ENCODE measurements at places on chromosomes 12 and 14. TPM values are rescaled to one million over a fixed set of nuclear protein-coding genes. Genes with fewer than 3 reads are reported as not detected.
A peak's percentile ranks its signal among the peaks of the same experiment; 100 is the strongest.

Gene PSEN1
- polyA plus RNA-seq, result 31.5 TPM

Gene GSC
- not detected for polyA plus RNA-seq

Gene EDDM3A
- not detected for polyA plus RNA-seq

Gene MAP1LC3B2
- polyA plus RNA-seq, result 3.7 TPM

Gene RFX4
- not detected for polyA plus RNA-seq

Gene VDR
- 3.5 TPM for polyA plus RNA-seq

Gene EFS
- not detected for polyA plus RNA-seq

Gene PWP1
- 103 TPM for polyA plus RNA-seq

Gene PDE3A
- polyA plus RNA-seq, result 1.7 TPM

Gene SYCP3
- polyA plus RNA-seq, result 0.51 TPM

Gene PLCZ1
- not detected for polyA plus RNA-seq

DNA sequence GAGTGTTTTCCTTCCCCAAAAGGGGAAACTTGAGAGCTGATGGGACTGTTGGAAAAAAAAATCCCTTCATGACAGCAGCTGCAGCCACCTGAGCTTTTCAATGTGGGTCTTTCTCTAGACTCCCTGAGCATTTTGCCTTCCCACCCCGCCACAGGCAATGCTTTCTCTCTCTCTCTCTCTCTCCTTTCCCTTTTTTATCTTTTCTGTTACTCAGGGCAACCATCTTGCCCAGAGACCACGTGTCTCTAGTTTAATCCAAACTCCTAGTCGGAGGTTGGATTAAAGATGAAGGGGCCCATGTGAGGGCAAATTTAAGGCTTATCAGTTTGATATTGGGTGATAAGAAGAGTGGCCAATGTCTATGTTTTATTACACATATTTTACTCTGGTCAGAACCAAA lies 25.9 kb upstream of the B4GALNT1 start:
- no peak for DNase-seq

DNA sequence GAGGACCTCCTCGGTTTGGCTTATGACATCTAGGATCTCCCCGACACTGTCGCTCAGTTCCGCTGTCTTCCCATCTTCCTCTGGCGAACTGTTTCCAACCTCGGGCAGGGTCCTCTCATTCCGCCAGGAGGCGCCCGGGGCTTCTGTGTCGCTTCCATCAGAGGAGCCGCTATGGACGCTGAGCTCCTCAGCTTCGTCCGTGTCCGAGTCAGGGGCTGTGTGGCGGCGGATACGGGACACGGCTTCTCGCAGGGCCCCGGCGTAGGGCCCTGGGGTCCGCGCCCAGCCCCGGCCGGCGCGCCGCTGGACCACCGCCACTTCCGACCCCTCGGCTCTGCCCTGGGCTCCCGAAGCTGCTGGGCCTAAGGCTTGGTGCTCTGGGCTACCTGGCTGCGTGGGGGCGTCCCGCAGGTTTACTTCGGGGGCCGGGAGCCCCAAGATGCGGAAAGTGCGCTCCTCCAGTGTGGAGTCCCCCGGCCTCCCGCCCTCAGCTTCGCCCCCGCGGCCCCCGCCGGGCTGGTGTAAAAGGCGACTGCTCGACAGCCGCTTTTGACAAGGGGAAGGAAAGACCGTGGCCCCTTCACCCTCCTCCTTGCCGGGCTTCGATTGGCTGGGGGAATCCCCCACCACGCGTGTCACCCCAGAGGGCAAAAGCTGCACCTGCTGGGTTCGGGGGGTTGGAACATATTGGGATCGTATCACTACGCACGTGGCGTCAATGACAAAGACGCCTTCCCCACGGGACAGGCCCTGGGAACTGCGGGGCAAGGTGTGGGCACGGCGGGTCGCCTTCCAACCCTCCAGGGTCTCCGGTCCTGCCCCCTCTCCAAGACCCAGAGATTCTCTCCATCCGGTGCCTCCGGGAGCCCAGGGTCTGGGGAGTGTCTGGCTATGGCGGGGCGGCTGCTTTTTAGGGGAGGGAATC lies 2.1 kb downstream of the DDN start:
- DNase-seq, result no peak

DNA sequence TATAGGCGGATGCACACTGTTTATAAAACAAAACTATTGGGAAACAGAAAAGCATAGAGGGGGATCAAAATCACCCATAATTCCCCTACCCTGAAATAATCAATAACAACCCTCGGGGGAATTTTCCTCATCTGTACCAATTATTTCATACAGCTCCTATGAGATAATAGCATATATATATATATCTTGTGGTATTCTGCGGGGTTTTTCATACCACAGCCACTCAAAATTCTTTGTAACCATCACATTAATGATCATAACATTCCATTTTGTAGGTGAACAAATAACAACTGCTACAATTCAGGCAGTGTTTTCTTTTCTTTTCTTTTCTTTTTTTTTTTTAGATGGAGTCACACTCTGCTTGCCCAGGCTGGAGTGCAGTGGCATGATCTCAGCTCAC lies 35.3 kb downstream of the P2RX7 start:
- no peak for DNase-seq

DNA sequence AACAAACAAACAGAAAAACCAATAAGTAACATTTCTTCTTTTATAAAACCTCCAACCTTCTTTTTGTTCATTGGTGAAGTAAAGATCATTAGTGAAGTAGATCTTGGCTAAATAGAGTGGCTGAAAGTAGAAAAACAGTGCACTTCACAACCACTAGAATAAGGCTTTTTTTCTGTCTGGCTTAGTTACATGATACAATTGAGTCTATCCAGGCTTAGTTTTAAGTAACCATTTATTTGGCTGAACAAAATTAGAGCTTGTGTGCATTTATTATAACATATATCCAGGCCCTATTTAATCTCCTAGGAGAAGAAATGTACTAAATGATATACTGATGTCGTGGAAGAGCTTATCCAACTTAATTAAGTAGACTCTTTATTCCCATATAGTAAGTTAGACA lies 65.8 kb upstream of the STK38L start:
- no peak for DNase-seq

- no peak for DNase-seq
These were observed 8.8 kb upstream of the GNPTAB start for GRCh38 chr12:101839324-101840283.

DNA sequence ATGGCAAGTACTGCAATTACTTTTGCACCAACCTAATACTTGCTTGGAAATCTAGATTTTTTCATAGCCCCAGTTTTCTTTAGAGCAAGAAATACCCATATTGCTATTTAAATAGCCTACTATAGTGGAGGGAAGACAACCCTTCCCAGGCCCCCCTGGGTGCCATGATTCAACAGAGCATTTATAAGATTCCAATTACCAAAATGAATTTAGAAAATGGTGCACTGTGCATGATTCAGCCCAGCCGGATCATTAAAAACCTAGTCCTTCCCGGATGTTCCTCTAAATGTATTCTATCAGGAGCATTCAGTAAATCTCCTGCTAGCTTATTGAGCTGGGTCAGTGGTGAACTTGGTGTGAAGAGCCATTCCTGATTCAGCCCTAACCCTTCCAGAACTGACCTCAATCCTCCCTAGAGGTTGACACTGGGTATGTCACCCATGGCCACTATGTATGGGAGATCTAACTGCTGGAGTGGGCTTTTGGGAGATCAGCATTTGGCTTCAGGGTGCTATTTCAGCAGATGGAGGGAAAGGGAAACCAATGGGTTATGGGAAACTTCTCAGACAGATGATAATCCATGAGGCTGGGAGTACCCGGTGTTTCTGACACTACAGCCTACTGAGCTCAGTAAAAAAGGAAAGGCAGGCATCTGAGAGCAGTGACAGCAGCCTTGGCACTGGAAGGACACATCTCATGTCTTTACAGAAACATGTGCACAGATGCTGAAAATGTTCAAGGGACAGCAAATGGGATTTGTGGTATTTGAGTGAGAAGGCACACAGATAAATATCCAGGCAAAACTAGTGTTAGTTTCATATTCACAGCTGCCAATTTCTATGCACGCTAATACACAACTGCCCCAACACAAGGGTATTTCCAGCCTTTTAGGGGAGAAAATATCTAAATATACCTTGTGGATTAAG lies 258.9 kb downstream of the DPF3 start:
- DNase-seq, result peak; percentile 57

- DNase-seq, result no peak
These were observed 21.6 kb downstream of the SPATS2 start for GRCh38 chr12:49388682-49389386.

DNA sequence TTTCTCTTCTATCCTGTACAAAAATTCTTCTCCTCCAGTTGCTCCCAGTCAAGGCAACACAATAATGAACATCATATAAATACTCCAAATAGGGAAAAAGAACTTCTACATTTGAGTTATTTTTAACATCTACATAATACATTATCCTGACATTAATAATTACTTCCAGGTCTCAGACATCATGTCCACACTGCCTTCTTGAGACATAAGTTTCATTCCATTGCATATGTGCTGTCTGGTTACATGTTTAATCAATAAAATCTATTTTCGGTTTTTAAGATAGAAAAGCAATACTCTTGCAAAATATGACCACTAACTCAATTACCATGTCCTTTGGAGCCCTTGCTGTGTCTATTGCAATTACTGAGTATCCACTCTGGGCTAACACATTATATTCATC lies 881.9 kb downstream of the GALC start:
- DNase-seq, result no peak

DNA sequence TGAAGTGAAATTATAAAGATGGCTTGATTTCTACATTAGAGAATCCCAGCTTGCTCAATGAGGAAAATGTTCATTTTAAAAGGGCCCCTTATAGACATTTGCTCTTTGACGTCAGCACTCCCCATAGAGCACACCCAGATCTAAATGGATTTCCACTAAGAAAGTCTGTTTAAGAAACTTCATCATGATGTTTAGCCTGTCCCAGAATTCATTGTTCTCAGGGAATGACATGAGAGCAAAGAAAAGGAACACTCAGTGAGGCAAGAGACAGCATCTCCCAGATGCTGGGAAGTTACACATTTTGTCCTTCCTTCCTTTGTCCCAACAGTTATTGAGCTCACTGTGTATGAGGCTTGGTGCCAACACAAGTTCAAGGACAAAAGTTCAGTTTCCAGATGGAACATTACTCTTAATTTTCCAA lies 4.9 kb downstream of the PHLDA1 start:
- no peak for DNase-seq

- no peak for DNase-seq
These were observed 16.6 kb upstream of the KLRD1 start for GRCh38 chr12:10291030-10291429.

DNA sequence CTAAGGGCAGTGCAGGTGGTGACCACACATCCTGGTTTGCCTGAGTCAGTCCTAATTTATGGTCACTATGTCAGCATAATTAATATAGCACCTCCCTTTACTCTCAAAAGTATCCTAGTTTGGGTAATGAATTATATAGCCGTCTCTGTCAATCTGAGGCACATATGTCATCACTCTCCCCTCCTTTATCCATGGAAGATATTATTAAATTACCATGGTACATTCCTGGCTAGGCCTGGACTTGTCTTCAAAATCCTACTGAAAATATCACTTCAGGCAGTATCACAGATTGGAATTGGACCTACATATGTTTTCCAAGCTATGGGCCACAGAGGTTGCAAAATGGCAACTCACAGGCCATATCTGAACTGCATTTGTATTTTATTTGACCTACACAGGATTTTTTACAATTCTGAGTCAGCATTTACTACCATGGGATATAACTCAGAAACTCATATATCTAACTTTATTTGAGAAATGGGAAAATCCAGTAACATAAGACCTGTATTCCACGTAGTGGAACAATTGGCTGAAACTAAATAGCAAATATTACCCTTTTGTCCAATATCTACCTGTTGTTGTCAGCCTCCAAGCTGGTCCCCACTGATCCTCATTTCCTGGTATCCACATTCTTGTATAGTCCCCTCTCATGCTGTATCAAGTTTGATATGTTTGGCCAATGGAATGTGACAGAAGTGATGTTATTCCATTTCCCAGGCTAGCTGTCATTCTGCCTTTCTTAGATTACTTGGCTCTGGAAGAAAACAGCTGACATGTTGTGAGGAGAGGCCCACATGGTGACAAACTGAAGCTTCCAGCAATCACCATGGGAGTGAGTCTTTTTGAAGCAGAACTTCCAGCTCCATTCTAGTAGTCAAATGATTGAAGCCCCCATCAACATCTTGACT lies 102.5 kb upstream of the MDM1 start:
- no peak for DNase-seq

DNA sequence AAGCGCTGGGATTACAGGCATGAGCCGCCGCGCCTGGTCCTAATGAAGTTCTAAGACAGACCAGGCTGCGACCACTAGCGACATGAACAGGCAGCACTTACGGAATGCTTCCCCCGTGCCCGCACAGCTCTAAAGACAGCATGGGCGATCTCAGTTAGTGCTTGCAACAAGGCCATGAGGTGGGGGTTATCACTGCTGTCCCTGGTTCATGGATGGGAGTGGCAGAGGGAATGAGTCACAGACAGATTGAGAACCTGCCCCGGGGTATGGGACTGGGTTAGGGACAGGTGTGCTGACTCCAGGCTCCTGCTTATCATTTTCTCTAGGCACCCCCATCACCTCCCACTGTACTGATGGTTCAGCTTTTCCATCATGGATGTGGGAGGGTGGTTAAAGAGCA lies 160.9 kb downstream of the VRK1 start:
- no peak for DNase-seq

DNA sequence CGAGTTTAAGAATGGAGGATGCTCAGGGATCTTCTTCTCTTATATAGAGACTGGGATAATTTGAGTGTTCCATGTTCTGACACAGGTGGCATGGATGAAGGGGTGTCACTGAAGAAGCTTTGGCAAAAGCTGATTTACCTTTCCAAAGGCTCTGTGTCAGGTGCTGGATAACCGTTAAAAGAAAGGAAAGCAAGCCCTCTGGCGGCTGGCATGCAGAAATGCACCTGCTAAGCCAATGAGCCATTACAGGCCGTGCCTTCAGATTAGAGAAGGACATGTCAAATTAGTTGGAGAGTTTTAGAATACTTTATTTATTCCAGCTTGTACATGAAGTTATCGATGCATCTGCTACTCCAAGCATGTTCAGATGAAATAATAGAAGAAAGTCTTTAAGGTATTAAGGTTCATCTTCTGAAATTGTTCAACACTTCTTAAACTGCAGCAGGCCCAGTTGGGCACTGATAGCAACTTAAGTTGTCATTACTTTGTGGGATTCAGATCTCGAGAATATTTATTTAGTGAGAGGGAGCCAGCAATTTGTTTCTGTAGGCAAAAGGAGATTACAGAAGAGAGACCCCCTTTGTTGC lies 678.2 kb downstream of the NRXN3 start:
- DNase-seq, result no peak

- DNase-seq, result no peak
These were observed 354.7 kb upstream of the TMTC1 start for GRCh38 chr12:30138483-30138882.

GRCh38 chr14:61343991-61344405 lies 22.6 kb downstream of the PRKCH start:
- DNase-seq, result no peak

GRCh38 chr12:60059180-60059579 lies 463.4 kb downstream of the SLC16A7 start:
- DNase-seq, result no peak

GRCh38 chr12:4282892-4283511 lies 9.4 kb downstream of the CCND2 start:
- no peak for DNase-seq

All from GM12878 (cell line).